Activated CD4-positive, alpha-beta T cell treated with anti-CD3 and anti-CD28 coated beads, Interleukin-2, Interleukin-6, amounts not matched to agents 100 ng/mL and 50 ng/mL, durations not matched to agents 16 hours and 8 hours (primary cell): ENCODE measurements at places on chromosomes 5 and 9.

- peak; percentile 39 for DNase-seq
These were observed at the start of gene ARHGEF37 for GRCh38 chr5:149581192-149581861. ARHGEF37 (plus strand) TSS chr5:149581498; CDS start chr5:149597770, 16,272 bp downstream.

- DNase-seq: no peak
These were observed 27.7 kb downstream of the DUSP1 start for GRCh38 chr5:172743112-172743959.

DNA sequence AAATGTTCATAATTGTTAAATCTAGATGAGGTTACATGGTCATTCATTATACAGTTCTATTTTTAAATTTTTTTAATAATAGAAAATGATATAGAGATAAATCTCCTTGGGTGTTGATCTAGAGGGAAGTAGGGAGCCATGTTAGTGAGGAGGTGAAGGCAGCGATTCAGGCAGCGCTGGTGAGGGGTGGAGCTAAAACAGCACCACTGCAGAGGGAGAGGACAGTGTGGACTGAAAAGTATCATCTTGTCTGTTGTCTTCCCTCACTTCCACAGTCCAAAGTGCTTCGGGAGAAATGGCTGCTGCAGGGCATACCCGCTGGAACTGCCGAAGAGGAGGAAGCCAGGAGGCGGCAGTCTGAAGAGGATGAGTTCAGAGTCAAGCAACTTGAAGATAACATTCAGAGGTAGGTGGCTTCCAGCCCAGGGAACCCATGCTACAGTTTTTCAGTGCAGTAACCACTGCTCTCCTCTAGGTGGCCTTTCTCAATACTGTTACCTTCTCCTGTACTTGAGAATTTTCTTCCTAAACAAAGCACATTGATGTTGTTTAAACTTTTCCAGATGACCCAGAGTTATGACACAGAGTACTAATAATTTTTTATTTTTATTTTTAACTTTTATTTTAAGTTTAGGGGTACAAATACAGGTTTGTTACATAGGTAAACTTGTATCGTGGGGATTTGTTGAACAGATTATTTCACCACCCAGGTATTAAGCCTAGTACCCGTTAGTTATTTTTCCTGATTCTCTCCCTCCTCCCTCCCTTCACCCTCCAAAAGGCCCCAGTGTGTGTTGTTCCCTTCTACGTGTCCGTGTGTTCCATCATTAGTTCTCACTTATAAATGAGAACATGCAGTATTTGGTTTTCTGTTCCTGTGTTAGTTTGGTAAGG is 100.5 kb downstream of the PALM2AKAP2 start:
- DNase-seq: peak; percentile 69

- DNase-seq: no peak
These were observed 13.1 kb upstream of the INSYN2B start for GRCh38 chr5:169993485-169993790.

DNA sequence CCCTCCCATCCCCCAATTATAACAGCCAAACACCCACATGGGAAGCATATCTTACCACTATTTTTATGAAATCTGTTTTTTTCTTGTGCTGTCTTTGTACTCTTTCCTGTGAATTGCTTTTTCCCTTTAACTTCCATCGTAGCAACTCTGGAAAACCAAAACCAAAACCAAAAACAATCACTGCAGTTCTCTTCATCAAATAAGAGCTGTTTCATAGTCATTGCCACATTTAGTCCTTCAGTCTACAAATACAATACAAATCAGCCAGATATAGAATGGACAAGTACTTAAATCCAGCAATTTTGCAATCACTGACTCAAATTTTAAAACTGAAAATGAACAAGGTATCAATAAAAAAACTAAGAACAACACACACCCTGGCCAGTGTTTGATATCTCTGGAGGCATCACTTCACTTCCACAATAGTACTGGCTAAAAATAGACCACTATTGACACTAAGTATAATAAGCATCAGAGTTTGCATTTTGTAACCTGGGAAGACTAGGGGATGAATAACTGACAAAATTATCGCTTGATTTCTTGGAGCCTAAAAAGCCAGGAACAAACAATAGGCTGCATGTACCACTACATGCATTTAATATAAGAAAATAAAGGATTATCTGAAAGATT is 5.4 kb downstream of the PUM3 start:
- DNase-seq: no peak

- DNase-seq: no peak
These were observed 41.8 kb downstream of the HK3 start for GRCh38 chr5:176857216-176857893.

GRCh38 chr9:119029886-119030285 is 339.3 kb downstream of the BRINP1 start:
- DNase-seq: no peak

- no peak for DNase-seq
These were observed 63.6 kb downstream of the NIPBL start for GRCh38 chr5:36939969-36940858.

GRCh38 chr5:91864962-91865361 is 481.8 kb upstream of the ARRDC3 start:
- DNase-seq: no peak

DNA sequence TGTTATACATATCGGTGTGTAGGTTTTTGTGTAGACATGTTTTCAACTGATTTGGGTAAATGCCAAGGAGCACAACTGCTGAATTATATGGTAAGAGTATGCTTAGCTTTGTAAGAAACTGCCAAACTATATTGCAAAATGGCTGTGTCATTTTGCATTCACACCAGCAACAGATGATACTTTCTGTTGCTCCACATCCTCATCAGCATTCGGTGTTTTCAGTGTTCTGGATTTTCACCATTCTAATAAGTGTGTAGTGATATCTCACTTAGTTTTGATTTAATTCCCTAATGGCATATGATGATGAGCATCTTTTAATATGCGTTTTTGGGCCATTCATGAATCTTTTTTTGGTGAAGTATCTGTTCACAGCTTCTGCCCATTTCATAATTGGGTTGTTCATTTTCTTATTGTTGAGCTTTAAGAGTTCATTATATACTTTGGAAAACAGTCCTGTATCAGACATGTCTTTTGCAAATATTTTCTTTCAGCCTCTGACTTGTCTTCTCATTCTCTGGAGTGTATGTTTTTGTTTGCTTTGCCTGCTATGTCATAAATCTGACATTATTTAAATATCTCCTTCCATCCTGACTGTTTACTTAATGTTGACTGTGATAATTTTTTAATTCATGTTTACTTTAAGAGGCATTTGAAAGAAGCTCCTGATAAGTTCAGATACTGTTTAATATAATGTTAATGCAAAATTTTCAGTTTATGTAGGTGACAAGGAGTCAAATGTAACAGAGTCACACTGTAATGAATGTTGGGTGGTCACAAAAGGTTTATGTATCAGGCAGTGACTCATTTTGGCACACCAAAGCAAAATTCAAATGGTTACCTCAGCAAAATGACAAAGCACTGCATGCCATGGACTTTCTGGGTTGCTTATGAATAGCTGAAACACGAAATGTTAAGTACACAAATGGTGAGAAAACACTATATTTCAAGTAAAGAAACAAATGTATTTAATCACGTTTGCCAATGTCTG is 181.1 kb upstream of the DAB2 start:
- DNase-seq: peak; percentile 4

GRCh38 chr9:18768951-18769622 is 263.9 kb downstream of the SAXO1 start:
- DNase-seq: no peak
